ENCODE measurements at places on chromosomes 11 and 22.
A peak's percentile ranks its signal among the peaks of the same experiment; 100 is the strongest.

DNA sequence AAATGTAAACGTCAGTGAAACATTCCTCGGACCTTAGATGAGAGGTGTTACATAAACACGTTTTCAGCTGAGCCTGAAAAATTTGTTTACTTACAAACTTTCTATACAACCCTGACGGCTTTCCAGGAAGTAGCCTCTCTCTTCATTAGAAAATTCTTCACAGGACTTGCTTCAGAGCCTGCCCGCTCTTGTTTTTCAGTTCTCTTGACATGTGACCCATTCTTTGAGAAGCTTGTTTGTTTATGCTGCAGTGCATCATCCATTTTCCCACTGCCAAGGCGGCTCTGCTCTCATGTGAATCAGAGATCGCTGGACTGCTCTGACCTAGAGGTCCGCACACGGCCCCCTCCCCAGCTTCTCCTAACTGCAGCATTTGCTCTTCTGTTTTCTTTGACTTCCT lies 47.9 kb upstream of the ARHGAP42 start:
- no peak for DNase-seq

GRCh38 chr22:46290843-46291785 lies 5.6 kb upstream of the GTSE1 start:
- no peak for DNase-seq

DNA sequence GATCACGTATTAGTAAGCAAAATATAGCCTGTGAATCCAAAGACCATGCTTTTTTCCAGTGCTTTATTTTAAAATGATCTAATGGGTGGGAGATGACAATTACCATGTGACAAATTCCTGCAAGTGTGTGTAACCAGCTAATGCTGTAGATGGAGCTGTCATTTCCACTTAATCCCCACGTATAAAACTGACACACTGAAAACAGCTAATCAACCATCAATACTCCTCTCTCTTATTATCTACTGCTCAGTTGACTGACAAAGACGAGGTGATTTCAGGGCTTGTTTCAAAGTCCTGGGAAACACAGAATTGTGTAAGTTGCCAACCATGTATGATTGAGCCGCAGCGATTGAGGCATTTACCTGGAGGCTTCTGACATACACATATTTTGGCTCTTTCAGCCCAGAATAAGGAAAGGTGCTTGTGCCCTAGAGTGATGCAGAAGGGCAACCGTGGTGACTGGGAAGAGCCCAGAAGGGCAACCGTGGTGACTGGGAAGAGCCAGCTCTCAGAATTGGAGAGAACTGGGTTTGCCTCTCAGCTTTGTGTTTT lies 9.7 kb downstream of the SLN start:
- DNase-seq: no peak

DNA sequence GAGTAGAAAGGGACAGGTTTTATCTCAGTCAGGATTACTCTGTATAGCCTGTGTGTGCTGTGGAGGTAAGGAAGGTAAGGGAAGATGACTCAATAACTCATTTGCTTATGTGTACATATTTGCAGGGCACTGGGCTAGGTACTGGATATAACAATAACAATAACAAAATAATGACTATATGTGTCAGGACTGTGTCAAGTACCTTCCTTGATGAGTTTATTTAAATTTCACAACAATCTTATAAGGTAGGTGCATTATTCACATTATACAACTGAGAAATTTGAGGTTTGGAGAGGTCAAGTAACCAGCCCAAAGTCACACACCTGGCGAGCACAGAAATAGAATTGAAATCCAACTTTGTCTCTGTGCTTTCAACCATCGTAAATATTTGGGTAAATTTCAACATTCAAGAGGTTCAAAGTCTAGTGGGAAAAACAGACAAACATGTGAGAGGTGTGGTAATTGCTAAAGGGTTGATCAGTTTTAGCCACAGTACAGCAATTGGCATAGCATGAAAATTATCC lies 131.8 kb downstream of the APIP start:
- DNase-seq: no peak

DNA sequence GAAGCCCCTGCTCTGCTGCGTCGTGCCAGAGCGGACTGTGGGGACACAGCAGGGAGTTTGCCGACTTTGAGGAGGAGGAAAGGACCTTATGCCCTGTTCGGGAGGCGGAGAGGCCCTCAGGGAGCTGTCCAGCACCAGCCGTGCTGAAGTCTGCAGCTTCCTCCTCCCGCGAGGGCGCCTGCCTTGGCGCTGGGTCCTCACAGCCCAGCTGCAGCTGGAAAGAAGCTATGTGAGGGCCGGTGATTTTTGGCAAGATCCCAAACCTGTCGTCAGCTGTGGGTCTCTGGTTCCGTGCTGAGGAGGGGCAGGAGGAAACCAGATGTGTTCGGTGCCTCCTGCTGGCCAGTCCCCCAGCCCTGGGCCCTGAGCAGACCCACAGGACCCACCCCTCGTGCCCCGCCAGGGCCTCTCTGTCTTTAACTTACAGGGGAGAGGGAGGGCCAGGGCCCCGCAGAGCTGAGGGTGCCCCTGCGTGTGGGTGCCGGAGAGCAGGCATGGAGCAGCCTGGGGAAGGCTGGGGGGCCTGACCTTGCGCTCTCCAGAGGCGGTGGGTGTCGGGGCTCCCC lies 12.0 kb downstream of the BRSK2 start:
- DNase-seq: peak; percentile 79

GRCh38 chr11:61270354-61271076 lies 24.6 kb downstream of the VWCE start:
- DNase-seq: no peak

GRCh38 chr11:83035070-83035854 lies 36.4 kb downstream of the RAB30 start:
- DNase-seq: no peak

DNA sequence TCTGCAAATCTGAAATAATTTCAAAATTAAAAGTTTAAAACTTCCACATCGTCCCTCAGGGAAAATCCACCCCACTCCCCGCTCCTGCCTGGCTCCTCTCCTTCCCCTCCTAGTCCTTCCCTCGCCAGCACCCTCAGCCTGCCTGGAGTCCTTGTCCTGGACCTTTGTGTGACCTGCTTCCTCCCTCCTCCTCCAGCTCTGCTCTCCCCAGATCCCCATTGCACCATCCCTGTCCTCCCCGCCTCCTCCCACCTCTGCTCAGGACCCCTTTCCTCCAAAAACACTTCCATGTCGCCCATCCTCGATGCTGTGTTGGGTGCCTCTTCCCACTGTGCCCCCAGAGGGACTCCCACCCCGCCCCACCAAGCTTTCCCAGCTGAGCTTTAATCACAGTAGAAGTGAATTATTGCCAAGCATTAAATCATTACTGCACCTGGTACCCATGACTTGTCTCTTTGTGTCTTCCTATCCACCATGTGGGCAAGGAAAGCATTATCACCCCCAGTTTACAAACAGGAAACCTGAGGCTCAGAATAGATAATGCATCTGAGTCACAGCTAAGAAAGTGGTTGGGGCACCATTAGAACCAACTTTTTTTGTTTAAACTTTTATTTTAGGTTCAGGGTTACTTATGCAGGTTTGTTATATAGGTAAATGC lies 2.4 kb upstream of the ZP1 start:
- DNase-seq: no peak

GRCh38 chr11:120078397-120078796 lies 59.5 kb downstream of the TRIM29 start:
- DNase-seq: no peak

DNA sequence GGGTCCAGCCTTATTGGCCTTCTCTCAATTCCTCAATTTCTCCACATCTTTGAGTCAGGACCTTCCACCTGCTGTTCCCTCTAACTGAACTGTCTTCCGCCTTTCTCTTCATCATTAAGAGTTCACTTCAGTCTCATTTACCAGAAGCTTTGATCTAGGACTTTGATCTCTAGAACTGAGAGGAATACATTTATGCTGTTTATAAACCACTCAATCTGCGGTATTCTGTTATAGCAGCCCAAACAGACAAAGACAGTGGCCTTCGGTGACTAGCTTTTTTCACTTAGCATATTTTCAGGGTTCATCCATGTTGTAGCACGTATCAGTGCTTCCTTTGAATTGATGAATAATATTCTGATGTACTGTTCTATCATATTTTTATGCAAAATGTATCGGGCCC lies 10.5 kb downstream of the CLPB start:
- no peak for DNase-seq

- DNase-seq: no peak
Measured at GRCh38 chr11:28259177-28259843, 151.1 kb downstream of the METTL15 start.

- DNase-seq: no peak
Measured at GRCh38 chr11:46554213-46555147, 39.3 kb downstream of the AMBRA1 start.

DNA sequence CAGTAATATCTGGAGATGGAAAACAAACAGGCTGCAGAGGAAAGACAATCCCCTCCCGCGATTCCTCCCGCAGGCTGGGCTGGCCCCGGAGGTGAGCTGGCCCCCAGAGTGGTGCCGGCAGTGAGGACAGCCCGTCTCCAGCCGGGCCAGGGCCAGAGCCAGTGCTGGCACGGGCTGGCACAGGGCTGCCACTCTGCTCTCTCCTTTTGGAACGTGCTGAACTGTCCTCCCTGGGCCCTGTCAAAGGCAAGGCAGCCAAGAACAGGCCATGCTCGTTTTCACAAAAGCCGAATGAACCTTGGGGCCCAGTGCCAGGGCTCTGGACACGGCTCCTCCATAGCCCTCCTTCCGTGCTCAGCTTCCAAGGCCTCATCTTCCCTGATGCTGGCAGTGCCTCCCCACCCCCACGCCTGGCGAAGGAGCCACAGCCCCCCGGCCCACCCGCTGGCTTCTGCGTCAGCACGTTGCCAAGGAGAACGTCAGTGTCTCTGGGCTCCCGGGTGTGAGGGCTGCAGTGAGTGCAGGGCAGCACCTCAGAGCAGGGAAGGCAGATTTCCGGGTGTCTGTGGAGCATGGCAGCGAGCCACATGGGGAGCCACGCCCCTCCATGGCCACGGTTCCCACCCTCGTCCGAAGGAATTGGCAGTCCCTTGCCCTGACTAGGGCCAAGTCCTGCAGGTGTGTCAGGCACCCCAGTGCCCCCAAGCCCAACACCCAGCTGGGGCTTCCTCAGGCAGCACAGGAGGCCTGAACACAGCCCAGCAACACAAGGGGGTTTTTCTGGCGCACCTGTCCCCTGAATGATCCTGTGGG lies 28.6 kb downstream of the GNAZ start:
- no peak for DNase-seq

GRCh38 chr11:12893787-12894672 lies 115.1 kb upstream of the RASSF10 start:
- peak; percentile 53 for DNase-seq

DNA sequence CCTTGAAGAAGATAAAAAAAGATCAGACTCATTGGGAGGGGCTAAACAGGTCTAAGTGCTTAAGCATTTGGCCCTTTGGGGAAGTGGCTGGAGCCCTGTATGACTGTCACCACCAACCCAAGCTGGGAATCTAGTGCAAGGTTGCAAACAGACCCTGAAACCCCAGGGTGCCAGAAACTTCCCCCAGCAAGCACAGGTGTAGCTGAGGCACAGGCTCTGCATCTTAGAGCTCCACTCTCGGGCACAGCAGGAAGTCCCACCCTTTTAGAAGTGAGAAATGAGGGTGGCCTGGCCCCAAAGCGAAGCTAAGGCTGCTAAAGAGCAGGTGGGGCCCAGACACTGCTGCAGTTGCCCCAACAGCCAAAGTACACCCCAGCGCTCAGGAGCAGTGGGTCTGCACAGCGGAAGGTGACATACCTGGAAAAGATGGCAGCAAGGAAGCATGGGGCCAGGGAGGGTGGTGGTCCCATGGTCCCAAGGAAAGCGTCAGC lies 5.8 kb upstream of the KDM2A start:
- no peak for DNase-seq

GRCh38 chr11:8221917-8222495 lies 41.7 kb downstream of the LMO1 start:
- DNase-seq: no peak

DNA sequence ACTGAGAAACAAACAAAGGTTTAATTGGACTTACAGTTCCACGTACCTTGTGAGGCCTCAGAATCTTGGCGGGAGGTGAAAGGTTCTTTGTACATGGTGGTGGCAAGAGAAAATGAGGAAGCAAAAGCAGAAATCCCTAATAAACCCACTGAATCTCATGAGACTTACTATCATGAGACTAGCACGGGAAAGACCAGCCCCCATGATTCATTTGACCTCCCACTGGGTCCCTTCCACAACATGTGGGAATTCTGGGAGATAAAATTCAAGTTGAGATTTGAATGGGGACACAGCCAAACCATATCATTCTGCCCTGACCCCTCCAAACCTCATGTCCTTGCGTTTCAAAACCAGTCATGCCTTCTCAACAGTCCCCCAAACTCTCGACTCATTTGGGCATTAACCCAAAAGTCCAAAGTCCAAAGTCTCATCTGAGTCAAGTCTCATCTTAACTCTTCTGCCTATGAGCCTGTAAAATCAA lies 617.4 kb downstream of the CNTN5 start:
- no peak for DNase-seq

- DNase-seq: no peak
Measured at GRCh38 chr11:16474659-16475058, 118.3 kb upstream of the SOX6 start.

DNA sequence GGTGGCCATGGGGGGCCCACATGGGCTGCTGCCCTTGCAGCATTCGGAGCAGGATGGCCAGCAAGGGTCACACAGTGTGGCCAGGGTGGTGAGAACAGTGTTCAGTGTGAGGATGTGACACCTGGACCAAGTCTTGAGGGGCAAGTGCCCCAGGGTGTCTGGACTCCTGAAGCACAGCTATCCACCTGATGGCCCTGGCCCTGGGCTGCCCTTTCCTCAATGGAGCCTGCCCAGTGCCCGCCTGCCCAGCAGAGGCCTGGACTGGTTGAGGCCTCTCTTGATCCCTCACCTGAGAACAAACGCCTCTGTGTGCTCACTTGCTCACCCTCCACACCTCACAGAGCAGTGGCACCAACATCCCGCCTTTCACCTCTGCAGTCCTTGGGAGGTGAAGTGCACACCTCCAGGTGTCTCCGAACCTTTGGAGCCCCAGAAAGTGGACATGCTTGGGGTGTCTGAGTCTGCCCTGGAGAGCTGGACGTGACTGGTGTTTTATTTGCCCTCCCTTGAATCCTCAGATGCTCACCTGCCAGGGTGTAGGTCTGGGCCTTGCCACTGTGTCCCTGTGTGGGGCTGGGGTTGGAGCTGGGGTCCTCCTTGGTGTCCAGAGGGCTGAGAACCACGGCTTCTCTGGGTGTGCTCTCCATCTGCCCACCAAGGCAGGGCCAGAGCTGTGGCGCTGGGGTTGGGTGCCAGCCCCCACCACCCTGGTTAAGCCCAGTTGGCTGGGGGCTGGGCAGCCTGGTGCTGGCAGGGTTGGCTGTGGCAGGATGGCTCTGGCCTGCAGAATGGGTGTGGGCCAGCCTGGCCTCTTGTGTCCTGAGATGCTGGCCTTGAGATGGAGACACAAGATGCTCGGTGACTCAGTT lies 3.8 kb upstream of the MUC2 start:
- no peak for DNase-seq

GRCh38 chr11:16154715-16155396 lies 201.5 kb downstream of the SOX6 start:
- DNase-seq: no peak
